ENCODE measurements at places on chromosomes 2 and 18. TPM values are rescaled to one million over a fixed set of nuclear protein-coding genes. Genes with fewer than 3 reads are reported as not detected.

- no peak for DNase-seq
Measured at GRCh38 chr2:26169681-26170414, 3.0 kb upstream of the GAREM2 start.

GRCh38 chr2:10297959-10298531 lies 4.7 kb upstream of the HPCAL1 start:
- DNase-seq: peak; percentile 97

- DNase-seq: no peak
Measured at GRCh38 chr2:35184471-35184870, 1171.1 kb upstream of the CRIM1 start.

HPCAL1 gene
- 36.5 TPM for total RNA-seq

- no peak for DNase-seq
Measured at GRCh38 chr18:31268985-31269406, 49.0 kb upstream of the DSG1 start.

AQP4 gene
- not detected for total RNA-seq

DNA sequence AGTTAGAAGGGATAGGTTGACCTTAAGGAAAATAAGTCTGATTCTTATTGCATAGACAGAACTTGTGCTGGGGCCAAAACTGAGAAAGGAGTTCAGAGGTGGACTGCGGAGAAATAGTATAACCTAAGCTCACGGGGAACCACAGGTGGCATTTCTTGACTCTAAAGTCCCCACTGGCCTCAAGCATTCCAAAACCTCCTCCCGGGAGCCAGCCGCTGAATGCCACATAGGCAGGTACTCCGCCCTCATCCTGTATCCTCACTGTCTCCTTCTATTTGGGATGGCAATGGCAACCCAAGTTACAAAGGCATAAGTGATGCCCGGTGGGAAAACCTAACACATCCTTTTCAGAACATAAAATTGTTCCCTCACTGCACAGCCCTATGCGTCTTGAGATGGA lies 173.0 kb downstream of the SP3 start:
- DNase-seq: no peak

YES1 gene
- total RNA-seq: 91.6 TPM

LIPG gene
- total RNA-seq: 0.25 TPM

B3GNT7 gene
- total RNA-seq: under 0.01 TPM

DNA sequence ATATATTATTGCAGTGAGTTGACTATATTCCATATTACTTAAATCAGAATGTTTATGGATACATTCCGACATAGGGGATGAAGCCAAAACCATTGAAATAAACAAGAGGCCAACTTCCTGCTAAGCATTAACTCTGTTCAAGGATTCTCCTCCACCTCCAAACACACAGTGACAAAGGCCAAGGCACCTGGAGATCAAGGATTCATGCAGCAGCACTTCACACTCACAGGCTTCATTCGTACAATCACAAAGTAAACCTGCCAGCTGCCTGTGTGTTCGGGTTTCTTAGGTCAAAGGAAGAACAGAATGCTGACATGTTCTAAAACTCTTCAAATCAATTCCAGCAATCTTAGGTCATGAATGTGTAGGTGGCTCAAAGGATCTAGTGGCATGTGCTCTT lies 22.8 kb downstream of the WDFY1 start:
- DNase-seq: no peak

DNA sequence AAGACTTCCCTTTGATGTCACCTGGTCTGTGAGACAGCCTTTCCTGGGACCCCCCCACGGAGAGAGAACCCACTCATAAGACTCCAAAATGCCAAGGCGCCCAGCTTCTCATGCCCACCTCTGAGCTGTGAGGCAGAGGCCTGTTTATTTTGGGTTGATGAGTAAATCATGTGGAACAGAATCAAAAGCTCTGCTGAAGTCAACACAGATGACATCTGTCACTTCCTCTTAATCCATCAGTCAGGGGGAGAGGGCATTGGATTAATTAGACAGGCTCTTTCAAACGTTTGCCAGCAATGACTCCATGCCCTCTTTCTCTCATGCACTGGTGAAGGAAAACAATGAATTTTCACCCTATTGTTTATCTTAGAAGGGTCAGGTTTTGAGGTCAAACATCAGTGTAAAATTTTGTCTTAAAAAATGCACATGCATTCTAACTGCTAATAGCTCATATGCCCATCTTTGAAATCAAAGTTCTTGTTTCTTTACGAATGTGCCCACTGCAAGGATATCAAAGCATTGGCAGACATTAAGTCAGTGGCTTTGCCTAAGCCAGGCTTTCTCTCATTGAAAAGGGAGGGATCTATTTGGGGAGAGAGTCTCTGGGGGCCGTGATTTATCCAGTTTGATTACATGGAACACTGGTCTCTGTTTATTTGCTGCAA lies 184.1 kb downstream of the ACKR3 start:
- no peak for DNase-seq

TMEM214 gene
- total RNA-seq: 90.4 TPM

DNA sequence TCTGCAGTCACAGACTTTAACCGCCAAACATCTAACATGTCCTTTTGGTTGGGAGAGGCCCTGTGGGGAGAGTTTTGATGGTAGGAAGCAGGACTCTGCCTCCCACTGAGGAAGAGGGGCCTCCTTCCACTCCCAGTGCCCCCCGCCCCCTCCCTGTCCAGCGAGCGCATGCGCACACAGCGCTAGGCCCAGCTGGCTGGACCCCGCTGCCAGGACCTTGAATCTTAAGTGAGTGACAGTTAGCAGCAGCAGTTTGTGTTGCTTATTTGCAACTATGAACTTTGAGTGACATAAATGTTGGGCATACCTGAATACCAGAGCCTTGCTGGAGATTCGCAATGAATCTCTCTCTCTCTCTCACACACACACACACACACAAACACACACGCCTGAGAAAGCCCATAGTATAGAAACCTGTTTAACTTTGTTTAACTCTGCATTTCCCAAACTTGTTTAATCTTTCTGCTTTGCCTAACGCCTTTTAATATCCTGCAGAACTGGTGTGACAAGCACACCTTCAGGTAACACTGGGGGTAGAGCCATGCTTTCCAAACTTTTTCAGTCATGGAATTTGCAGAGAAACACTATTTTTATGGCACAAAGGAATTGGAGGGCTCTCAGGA lies 134.6 kb upstream of the SMAD2 start:
- DNase-seq: no peak

GRCh38 chr18:47978141-47978540 lies 47.7 kb upstream of the SMAD2 start:
- DNase-seq: no peak

Data from GM23248 (cell line).